ENCODE measurements at places on chromosomes 16 and 17.
A peak's percentile ranks its signal among the peaks of the same experiment; 100 is the strongest.

DNA sequence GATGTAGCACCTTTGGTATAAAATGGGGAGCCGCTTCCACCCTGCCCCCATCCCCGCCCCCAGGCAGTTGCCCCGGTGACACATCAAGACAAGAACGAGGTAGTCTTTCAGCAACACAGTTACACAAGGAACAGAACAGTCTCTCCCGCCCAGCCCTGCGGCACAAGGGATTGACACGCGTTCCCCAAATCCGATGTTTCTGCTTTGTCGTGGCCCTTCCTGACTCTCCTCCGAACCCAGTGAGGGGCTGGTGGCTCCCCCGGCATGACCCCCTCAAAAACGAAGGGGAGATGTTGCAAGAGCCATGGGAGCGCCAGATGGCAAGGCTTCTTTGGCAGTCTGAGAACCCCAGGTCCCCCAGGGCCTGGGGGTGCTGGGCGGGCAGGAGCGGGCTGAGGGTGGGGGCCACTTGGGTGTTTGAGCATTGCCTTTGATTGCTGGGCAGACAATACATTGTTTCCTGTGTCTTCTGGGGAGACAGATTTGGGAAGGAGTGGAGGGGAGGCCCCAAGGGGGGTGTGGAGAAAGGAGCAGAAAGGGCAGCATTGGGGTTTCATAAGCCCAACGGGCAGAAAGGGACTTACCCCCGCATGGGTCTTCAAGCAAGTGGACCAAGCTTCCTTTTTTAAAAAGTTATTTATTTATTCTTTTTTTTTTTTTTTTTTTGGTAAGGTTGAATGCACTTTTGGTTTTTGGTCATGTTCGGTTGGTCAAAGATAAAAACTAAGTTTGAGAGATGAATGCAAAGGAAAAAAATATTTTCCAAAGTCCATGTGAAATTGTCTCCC lies 16.6 kb downstream of the COL1A1 start:
- H3K27ac ChIP-seq = peak overlapping the region; percentile 58
- no peak overlapping the region for H3K4me3 ChIP-seq

DNA sequence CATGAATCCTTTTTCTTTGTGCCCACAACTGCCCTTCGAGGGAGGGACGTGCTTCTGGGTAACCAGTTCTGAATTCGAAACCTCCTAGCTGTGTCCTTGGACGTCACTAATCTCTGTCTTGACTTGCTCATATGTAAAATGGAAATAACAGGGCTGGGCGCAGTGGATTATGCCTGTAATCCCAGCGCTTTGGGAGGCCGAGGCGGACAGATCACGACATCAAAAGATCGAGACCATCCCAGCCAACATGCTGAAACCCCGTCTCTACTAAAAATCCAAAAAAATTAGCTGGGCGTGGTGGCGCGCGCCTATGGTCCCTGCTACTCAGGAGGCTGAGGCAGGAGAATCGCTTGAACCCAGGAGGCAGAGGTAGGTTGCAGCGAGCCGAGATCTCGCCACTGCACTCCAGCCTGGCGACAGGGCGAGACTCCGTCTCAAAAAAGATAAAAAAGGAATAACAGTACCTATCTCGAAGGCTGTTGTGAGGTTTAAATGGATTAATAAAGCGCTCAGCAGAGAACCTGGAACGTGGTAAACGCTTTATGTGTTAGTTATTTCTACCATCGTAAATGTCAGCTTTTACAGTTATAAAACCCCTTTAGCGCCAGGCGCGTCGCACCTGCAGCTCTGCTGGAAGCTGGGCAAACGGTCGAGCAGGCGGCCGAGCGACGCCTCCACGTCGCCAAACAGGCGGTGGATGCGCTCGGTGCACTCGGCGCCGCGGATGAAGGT lies 641 bp downstream of the COG8 start:
- peak overlapping the region; percentile 93 for H3K4me3 ChIP-seq
- H3K27ac ChIP-seq = peak overlapping the region; percentile 87
- no peak for DNase-seq

DNA sequence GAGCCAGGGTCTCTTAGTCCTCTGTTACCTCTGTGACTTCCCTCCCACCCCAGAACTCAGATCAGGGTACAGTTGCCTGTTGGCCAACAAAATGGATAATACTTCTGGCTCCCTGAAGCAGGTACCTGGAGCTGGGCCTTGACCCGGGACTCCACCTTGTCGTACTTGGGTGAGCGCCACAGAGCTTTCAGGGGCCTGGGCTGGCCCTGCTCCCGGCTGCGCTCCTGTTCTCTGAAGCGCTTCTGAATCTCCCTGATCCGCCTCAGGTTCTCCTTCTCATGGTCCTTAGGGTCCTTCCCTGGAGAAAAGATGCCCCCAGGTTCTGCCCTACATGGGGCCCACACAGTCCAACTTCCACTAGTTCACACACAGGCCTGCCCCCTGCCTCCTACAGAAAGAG lies 1.7 kb downstream of the ENKD1 start:
- no peaks in the 10 kb centered on the region for H3K27me3 ChIP-seq
- no peak overlapping the region for H3K27ac ChIP-seq
- peaks cover 52% of the 10 kb centered on the region for H3K4me1 ChIP-seq
- no peaks in the 10 kb centered on the region for H3K36me3 ChIP-seq
- no peak for DNase-seq

GRCh38 chr17:44589316-44590071 lies 32.2 kb downstream of the FZD2 start:
- H3K36me3 ChIP-seq = no peaks in the 10 kb centered on the region
- no peak overlapping the region for H3K27ac ChIP-seq

- H3K27me3 ChIP-seq = no peaks in the 10 kb centered on the region
- H3K4me1 ChIP-seq = peaks cover 61% of the 10 kb centered on the region
Observed at GRCh38 chr17:57557416-57557815, 187.7 kb downstream of the CCDC182 start.

DNA sequence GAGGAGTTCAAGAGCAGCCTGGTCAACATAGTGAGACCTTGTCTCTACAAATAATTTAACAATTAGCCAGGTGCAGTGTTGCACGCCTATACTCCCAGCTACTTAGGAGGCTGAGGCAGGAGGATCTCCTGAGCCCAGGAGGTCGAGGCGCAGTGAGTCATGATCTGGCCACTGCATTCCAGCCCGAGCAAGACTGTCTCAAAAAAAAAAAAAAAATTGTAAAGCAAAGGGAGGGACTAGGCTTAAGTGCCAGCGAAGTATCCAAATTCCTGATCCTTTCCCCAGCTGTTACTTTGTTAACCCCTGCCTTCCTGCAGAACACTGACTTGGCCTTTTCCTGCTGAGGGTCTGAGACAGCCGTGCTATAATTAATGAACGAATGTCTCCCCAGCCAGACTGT lies 2.7 kb downstream of the GDPD3 start:
- DNase-seq = no peak
- H3K4me1 ChIP-seq = no peaks in the 10 kb centered on the region
- H3K36me3 ChIP-seq = peaks cover 25% of the 10 kb centered on the region
- H3K27me3 ChIP-seq = no peaks in the 10 kb centered on the region

- no peak overlapping the region for H3K4me3 ChIP-seq
- H3K27me3 ChIP-seq = no peaks in the 10 kb centered on the region
Observed at GRCh38 chr16:79874391-79874790, 273.9 kb upstream of the MAF start.

- no peaks in the 10 kb centered on the region for H3K27me3 ChIP-seq
- H3K36me3 ChIP-seq = no peaks in the 10 kb centered on the region
- peak; percentile 25 for DNase-seq
- peak overlapping the region; percentile 76 for H3K27ac ChIP-seq
Observed at GRCh38 chr17:65121916-65122806, 15.0 kb upstream of the RGS9 start.

DNA sequence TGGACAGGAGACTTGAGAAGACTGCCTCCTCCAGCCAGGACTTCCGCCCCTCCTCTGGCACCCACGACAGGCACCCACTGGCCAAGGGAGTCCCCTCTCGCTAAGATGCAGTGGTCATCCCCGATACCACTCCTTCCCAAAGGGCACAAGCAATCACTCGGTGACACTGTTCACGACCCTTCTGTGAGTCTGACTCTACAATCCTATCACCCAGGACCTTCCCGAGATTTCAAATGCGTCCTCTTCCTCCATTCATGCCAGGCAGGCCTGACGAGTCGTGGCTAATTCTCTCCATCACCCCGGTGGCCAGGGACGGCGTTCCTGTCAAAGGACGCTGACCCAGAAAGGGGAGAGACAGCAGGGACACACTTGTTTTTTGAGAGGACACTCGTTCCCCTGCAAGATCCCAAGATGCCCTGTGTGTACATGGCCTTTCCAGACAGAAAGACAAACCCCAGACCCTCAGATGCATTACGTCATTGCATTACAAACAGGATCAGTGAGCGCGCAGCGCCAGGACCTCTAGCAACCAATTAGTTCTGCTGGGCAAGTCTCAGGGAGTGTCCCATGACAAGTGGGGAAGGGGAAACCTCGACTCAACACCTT lies 12.2 kb downstream of the FBXO31 start:
- peaks cover 4% of the 10 kb centered on the region for H3K36me3 ChIP-seq
- H3K27ac ChIP-seq = no peak overlapping the region

GRCh38 chr17:75370286-75370915 lies 35.1 kb downstream of the GRB2 start:
- H3K27me3 ChIP-seq = no peaks in the 10 kb centered on the region
- peak overlapping the region; percentile 60 for H3K27ac ChIP-seq
- no peak overlapping the region for H3K4me3 ChIP-seq
- no peak for DNase-seq

DNA sequence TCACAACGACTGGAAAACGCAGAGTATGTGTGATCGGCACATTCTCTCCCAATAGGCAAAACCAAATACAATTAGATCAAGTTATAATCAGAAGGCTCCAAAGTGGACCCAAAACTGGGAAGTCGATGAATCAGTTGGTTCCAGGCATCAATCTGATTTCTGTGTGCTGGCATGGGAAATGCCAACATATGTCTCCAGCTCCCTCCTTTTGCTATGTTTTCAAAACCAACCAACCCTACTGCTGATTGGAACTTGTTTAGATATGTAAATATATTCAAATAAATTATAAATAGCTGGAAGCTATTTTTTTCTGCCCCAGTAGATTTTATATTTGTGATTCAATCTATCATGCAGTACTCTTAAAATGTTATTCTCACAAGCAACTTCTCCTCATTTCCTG lies 284.2 kb downstream of the HS3ST3B1 start:
- no peak for DNase-seq
- H3K27ac ChIP-seq = no peak overlapping the region
- H3K36me3 ChIP-seq = no peaks in the 10 kb centered on the region
- H3K27me3 ChIP-seq = no peaks in the 10 kb centered on the region
- no peaks in the 10 kb centered on the region for H3K4me1 ChIP-seq
- no peak overlapping the region for H3K4me3 ChIP-seq

DNA sequence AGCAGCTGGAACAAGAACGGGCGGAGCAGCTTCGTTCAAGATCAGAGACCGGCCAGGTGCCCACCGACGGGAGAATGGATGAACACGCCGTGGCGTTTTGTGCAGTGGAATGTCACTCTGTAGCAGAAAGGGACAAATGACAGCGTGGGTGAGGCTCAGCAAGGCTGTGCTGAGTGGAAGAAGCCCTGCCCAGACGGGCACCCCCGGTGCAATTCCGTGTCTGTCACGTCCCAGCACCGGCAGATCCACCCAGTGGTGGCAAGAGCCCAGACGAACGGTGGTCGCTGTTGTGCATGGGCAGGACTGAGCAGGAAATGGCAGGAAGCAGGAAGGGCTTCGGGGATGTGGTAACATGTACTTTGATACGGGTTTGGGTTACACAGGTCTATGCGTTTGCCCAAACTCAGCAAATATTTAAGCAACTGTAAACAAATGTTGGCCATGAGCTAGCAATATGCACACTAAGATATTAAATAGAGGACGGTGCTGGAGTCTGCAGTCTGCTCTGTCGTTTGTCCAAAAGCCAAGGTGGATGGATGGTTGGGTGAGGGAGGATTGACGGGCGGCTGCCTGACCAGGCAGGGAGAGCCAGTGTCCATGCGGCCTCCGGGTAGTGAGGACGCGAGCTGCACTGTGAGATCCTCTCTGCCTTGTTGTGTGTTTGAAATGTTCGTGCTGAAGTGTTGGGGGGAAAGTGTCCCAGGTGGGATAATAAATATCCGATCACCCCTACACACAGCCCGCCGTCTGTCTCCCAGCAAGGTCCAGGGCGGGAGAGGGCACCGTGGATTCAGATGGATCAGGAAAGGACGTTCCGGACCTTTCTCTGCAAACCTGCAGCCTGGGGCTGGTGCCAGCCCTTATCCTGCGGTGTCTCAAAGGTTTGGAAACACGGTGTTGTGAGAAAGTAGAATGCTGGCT lies 48.4 kb downstream of the COX4I1 start:
- no peaks in the 10 kb centered on the region for H3K36me3 ChIP-seq
- no peak overlapping the region for H3K27ac ChIP-seq
- H3K4me1 ChIP-seq = peaks cover 61% of the 10 kb centered on the region
- no peak for DNase-seq
- H3K27me3 ChIP-seq = no peaks in the 10 kb centered on the region

- peak; percentile 39 for DNase-seq
- H3K4me1 ChIP-seq = peaks cover 3% of the 10 kb centered on the region
- no peaks in the 10 kb centered on the region for H3K36me3 ChIP-seq
- H3K4me3 ChIP-seq = no peak overlapping the region
- H3K27ac ChIP-seq = no peak overlapping the region
- no peaks in the 10 kb centered on the region for H3K27me3 ChIP-seq
Observed at GRCh38 chr17:58970609-58971450, 135.8 kb downstream of the TRIM37 start.

GRCh38 chr17:16922386-16923096 lies 49.4 kb downstream of the TNFRSF13B start:
- no peaks in the 10 kb centered on the region for H3K4me1 ChIP-seq
- no peak overlapping the region for H3K27ac ChIP-seq
- peak; percentile 7 for DNase-seq
- H3K27me3 ChIP-seq = no peaks in the 10 kb centered on the region

DNA sequence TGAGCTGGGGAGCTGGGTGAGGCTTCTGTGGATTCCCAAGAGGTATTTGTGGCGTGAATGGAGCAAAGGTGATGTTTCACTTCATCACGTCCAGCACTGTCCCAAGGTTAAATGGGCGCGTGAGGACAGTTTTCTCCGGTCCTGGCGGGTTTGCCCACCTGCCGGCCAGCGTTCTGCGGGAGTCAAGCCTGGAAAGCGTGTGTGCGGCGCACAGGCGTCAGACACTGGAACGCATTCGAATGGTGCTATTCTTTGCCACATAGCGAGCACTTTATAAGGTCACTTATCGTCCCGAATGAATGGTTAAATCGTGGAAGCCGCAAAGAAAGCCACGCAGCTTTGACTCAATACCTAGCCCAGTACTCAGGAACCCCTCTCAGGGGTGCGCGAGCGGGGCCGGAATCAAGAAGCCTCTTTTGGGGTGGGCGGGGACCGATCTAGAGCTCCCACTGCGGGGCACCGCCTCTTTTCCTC lies 446 bp upstream of the PSMD11 start:
- no peaks in the 10 kb centered on the region for H3K27me3 ChIP-seq
- H3K4me3 ChIP-seq = peak overlapping the region; percentile 95
- no peak overlapping the region for H3K27ac ChIP-seq
- no peak for DNase-seq

- no peak overlapping the region for H3K4me3 ChIP-seq
- no peaks in the 10 kb centered on the region for H3K36me3 ChIP-seq
- H3K4me1 ChIP-seq = no peaks in the 10 kb centered on the region
- H3K27ac ChIP-seq = no peak overlapping the region
- H3K27me3 ChIP-seq = no peaks in the 10 kb centered on the region
Observed at GRCh38 chr17:51398687-51399086, 138.3 kb downstream of the UTP18 start.

Data from CD14-positive monocyte (primary cell).